ENCODE measurements at places on chromosomes 6 and 20.
A peak's percentile ranks its signal among the peaks of the same experiment; 100 is the strongest.

DNA sequence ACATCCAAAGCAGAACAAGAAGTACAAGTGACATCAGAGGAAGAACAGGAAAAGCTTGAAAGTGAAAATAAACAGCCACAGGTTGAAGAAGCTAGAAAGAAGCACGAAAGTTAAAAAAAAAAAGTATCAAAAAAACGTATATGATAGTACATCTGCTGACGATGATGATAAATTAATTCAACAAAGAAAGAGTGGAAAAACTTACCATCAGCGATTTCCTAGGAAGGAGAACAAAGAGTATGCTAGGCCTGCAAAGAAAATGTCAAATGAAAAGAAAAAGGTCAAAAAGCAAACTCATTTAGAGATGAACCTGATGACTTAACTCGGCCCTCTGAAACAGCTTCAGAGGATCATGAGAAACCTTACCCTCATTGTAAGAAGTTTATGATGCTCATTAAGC lies 3.7 kb downstream of the SAYSD1 start:
- DNase-seq = no peak

GRCh38 chr6:67633058-67633457 lies 1002.0 kb upstream of the ADGRB3 start:
- DNase-seq = no peak

DNA sequence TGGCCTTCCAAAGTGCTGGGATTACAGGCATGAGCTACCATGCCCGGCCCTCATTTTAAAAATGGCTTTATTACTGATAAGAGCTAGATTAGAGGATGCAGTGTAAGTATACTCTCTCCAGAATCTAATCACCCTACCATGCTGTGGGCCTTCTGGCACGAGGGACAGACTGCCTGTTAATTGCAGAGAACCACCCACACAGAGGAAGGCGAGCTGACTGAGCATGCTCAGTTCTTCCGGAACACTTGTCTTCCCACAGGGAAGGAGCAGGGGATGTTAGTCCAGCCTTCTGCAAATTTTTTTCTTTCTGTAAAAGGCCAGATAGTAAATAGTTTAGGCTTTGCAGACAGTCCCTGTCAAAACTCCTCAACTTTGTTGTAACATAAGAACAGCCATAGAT lies 48.9 kb downstream of the ALDH5A1 start:
- no peak for DNase-seq

DNA sequence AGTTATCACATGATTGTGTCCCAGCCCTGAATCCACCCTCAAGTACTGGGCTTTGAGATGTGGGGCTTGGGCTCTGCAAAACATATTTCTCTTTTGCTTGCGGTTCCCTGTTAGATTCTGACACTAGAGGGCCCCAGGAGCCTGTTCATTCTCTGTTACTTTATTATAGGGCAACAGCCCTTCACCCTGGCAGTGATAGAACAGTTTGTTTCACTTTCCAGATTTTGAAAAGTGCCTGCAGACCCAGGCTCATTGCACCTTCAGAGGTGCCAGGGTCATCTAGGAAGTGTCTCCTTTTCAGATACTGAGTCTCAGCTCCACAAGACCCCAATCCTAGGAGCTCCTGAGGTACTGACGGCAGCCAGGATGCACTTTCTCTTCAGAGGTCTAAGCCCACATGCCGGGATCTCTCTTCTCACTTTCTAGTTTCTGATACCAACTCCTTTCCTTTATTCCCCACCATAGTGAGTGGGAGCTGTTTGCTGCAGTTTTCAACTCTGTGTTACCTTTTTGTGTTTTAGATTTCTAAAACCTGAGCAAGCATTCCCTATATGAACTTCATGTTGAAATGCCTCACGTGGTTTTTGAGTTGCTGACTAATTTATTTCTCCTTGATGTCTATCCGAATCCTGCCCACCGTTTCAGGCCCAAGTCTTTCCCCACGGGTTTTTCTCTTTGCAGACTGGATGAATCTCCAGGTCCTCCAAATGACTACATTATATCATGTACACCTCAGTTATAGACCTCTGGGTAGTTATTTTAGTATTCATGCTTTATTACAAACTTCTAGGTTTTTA lies 10.9 kb downstream of the ABT1 start:
- no peak for DNase-seq

DNA sequence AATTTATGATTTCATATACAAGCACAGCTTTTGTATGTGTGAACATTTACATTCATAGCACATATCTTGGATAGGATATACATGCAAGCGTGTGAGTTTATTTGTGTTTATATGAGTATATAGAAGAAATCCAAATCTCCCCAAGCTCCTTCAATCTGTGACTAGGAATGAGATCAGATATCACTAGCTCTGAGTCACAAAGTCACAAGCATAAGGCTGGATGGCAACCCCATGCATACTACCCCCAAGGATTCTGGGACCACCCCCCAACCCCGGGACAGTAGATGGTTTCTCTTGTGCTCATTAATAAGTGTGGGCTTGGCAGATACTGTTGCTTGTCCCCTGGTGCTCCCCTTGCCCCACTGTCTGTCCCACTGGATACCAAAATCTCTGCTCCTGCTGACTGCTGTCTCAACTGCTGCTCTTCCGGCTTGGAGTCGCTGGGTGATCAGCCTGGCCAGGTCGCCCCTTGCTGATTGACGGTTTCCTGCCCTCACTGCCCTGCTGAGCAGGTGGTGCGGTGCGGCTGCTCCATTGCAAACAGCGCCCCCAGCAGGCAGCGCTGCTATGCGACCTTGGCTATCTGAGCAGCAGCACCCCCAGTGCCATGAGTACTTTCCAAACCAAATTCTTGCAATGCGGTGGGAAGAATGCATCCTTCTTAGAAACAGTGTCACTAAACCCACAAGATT lies 279.4 kb downstream of the CD83 start:
- peak; percentile 18 for DNase-seq

DNA sequence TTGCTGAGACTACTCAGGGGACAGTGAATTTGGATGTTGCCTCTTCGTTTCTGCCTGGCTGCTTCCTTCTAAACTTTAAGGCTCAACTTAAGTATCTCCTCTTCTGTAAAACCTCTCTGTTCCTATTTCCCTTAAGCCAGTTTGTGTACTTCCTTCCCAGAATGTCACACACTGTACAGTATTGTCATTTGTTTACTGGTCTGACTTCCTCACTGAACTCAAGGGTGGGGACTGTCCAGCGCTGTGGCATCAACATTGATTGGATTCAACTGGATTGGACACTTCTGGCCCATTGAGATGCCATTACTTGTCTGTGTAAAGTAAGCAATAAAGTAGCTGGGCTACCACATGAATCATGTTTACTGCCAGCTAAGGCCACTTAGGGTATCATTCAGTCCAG lies 69.7 kb downstream of the ANKS1A start:
- DNase-seq = no peak

GRCh38 chr6:5030596-5031136 lies 26.8 kb upstream of the RPP40 start:
- peak; percentile 76 for DNase-seq

DNA sequence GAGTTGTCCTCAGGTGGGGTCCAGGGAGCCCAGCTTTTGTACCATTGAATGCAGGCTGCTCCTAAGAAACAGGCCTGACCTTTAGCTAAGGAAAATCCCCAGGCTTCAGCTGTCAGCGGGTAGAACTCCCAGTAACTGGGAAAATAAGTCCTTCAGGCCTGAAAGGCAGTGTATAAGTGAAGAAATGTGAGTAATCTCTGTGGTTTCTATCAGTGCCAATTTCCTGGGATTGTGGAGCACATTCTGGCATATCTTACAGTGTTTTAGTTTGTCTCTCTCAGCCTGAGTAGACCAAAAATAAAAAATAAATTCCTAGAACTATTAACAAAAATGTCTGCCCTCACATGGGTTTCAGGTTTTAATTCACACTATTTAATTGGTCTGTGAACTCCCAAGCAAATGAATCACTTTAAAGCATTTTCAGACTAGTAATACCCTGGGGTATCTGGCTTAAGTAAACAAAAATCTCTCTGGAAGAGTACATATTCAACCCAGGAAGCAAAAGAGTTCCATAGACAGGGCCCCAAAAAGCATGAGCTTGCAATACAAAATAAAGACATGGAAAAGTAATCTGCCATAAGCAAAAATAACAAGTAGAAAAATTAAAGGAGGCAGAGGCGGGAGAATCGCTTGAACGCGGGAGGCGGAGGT lies 566.2 kb upstream of the NOX3 start:
- DNase-seq = no peak

DNA sequence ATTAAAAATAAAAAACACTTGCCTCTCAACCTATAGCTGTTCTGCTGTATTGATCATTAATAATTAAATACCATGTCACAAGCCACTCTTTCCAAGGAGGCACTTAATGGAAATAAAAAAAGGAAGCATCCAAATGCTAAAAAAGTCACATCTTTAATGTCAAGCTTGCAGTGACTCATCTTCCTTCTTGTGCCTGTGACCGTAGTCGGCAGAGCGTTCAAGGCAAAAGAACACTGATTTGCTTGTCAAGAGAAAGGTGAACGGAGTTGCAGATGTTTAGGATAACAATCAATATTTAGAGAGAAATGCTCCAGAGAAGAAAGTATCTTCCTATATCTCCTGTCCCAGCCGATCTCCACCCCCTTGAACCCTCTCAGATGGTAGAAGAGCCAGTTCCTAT lies 341.0 kb upstream of the OPRM1 start:
- no peak for DNase-seq

DNA sequence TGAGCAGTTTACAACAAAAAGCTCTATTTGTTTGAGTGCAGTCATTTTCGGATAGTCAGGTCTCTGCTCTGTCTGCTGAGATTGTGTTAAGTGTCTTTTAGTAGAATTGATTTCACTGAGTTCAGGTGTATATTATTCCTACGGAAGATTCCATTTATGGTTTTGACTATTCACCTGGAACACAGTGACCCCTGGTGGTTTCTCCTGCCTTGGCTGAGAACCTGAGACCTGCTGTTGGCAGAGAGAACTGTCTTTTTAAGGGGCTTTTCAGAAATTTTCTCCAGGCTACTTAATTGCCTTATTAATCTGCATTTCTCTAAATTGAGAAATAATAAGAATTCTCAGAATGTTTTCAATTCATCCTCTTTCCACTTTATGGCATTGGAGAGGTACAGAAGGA lies 508.0 kb downstream of the TBC1D32 start:
- no peak for DNase-seq

DNA sequence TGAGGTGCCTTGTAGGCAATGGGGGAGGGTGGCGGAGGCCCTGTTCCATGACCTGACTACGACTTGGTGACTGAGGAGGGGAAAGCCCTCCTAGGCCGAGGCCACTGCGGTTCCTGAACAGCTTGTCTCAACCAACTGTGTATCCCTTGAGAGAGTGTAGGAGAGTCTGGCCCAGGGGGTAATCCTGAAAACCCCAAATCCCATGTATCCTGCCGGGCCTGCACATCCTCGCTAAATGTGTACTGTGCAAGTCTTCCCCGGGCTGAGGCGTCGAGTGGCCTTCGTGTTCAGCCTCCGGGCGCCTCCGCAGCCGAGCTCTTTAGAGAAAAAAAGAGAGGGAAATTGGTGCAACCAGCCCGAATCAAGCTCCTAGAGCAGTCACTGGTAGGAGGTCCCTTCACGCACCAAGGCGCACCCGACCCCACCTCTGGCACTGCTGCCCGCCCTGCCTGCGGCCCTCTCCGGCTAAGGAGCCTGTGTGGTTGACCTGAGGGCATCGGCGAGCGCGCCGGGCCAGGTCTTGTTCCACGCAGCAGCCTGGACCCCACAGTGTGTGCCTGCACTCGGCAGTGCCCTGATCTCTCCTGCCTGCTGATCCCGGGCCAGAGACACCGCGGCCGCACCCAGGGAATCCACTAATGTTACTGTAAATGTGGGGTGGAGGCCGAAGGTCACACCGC lies 7.3 kb downstream of the SIM1 start:
- DNase-seq = no peak

DNA sequence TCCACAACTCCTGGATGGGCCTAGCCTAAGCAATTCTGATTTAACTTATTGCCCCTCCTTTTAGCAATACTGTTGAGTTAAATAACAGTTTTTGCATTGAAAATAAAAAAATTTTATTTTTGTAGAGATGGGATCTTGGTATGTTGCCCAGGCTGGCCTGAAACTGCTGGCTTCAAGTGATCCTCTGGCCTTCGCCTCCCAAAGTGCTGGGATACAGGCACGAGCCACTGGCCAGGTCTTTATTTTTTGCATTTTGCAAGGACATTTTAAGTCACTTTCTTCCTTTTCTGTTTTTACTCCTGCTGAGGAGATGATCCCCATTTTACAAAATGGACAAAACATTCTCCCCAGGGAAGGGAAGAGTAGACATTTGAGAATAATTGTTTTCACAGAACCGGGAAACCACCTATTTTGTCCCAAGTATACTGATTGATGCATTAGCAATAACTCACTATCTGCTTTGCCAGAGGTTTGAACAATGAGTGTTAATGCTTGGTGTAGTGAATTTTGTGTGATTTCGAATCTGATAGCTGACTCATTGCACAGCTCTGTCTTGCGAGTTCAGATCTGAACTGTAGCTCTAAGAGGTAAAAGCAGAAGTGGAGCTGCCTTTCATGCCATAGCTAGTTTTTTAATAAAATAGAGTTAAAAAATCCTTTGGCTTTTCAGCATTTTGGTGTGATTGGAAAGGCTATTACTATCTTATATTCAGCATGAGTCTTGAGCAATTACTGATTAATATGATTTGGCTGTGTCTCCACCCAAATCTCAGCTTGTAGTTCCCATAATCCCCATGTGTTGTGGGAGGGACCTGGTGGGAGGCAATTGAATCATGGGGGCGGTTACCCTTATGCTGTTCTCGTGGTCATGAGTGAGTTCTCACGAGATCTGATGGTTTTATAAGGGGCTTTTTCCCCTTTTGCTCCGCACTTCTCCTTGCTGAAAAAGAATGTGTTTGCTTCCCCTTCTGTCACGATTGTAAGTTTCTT lies 20.9 kb downstream of the IGF2R start:
- no peak for DNase-seq

DNA sequence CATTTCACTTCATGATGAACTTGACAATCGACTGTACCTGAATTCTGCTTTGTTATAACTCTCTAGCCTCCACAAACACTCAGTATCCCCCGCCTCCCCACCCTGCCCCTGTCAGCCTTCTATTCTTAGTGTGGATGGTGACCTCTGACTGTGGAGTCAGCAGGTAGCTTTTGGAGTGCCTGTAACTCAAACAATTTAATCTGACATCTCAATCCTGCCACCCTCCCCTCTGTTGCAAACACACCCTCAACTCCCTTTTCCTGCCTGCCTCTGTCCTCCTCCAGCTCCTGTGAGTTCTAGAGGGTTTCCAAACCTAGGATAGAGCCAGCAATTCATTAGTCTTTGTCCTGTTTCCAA lies 20.3 kb downstream of the DAAM2 start:
- no peak for DNase-seq

DNA sequence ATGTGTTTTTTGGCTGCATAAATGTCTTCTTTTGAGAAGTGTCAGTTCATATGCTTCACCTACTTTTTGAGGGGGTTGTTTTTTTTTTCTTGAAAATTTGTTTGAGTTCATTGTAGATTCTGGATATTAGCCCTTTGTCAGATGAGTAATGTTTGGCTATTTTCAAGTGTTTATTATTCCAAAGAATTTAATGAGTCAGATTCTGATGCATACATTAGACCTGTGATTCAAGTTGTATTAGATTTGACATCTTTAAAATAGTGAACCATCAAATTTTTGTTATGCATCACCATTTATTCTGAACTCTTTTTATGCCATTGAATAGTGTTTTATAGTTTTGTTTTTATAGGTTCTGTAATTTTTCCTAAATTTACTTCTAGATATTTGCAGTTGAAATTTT lies 319.3 kb downstream of the PKHD1 start:
- no peak for DNase-seq

- no peak for DNase-seq
These were observed 19.4 kb downstream of the TMEM200A start for GRCh38 chr6:130385064-130385695.
